ENCODE measurements at places on chromosomes 5 and 9. TPM values are rescaled to one million over a fixed set of nuclear protein-coding genes. Genes with fewer than 3 reads are reported as not detected.

The RPS23 gene
- 1,614 TPM for total RNA-seq

The ZBTB5 gene
- 31.8 TPM for total RNA-seq

The ARAP3 gene
- total RNA-seq: 8.0 TPM

The KCNV2 gene
- total RNA-seq: 134 TPM

The VLDLR gene
- total RNA-seq: 56.7 TPM

The TMEM245 gene
- 99.2 TPM for total RNA-seq

The TMEM215 gene
- total RNA-seq: 52.2 TPM

The PRRX2 gene
- total RNA-seq: 7.9 TPM

The TSSK1B gene
- total RNA-seq: 0.38 TPM
